ENCODE measurements at places on chromosomes 6 and 20.

DNA sequence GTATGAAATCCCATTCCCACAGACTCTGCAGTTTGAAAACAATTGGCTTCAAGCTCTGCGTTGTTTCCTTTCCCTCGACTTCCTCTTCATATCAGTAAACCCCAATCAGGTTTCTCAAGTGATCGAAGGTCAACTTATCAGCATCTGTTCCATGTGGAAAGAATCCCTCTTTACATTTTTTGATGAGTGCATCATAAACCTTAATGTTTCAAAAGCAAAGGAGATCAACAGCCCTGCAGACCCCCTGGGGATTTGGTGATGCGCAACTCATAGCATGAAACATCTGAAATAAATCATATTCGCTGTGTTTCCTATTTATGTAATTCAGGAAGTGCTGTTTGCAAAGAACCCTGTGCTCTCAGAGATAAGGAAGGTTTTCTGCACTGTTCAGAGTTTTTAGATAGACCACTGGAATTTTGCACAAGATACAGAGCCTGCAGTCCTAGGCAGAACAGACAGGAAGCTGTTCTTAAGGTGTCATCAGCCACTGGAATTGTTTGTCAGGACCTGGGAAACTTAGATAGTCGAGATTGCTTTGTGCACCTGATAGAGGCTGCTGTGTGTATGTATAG lies 216.0 kb downstream of the HIVEP2 start:
- no peak for DNase-seq

GRCh38 chr6:92510137-92510536 lies 909.2 kb downstream of the EPHA7 start:
- no peak for DNase-seq

- no peak for DNase-seq
Measured at GRCh38 chr6:6579281-6579680, 9.2 kb upstream of the LY86 start.

DNA sequence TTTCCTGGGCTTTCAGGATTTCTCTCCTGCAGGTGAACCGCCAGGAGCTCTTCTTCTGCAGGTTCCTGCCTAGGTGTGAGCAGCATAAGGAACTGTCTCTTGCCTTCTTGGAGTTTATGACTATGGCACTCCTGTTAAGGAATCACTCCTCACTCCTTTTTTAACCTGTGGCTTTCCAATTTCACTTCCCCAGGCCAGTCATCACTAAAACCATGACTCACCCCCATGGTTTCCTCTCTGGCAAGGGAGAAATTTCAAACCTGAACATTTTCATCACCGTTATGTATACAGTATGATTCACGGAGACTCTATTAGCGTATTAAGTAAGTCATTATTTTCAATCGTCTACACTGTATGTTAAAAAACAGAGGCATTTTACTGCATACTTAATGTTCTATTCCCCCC lies 78.2 kb upstream of the ARID1B start:
- DNase-seq: peak; percentile 82

All from epithelial cell of prostate (primary cell).